ENCODE measurements at places on chromosomes 3 and 15. TPM values are rescaled to one million over a fixed set of nuclear protein-coding genes. Genes with fewer than 3 reads are reported as not detected.

DNA sequence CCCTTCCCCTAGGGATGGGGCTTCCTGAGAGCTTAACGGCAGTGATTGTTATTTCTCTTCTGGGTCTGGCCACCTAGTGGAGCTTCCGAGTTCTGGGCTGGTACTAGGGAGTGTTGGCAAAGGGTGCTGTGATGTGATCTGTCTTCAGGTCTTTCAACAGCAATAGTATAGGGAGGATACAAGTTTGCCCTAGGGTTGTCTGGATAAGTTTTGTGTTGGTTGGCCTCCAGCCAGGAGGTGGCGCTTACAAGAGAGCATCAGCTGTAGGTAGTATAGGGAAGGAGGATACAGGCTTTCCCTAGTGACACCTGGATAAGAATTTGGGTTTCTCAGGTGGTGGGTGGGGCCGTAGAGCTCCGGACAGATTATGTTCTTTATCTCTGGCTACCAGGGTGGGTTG is 19.2 kb upstream of the CPOX start:
- DNase-seq, result no peak

Gene LYZL4
- not detected for polyA plus RNA-seq

Gene GOLGA6D
- polyA plus RNA-seq, result 0.33 TPM

Gene CLDN18
- 142 TPM for polyA plus RNA-seq

Gene CAND2
- 10.6 TPM for polyA plus RNA-seq

GRCh38 chr3:144810160-144810559 is 838.5 kb downstream of the DIPK2A start:
- no peak for DNase-seq

- no peak for DNase-seq
Measured at GRCh38 chr3:12479919-12480427, 4.3 kb upstream of the TSEN2 start.

Gene CEP97
- polyA plus RNA-seq, result 10.3 TPM

Gene LMAN1L
- polyA plus RNA-seq, result not detected

- DNase-seq, result peak; percentile 38
Measured at GRCh38 chr15:76566276-76566675, 229.7 kb downstream of the ISL2 start.

DNA sequence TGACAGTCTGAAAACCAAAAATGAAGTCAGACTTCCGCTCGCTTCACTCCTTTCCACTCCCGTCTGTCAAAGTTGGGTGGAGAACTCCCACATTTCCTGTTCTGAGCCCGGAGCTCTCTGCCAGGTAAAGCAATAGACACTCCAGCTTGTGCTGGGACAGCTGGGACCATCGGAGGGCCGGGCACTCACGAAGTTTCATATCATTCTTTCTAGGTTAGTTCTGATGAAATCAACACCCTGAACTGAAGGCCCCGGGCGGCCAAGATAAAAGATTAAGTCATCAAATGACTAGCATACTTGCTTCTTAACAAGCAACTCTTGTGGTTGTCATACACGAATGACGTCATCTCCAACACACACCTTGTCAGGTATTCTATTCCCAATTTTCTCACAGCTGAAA is 42.1 kb downstream of the MAGI1 start:
- DNase-seq, result peak; percentile 26

Gene BFSP2
- not detected for polyA plus RNA-seq

Gene TBCCD1
- polyA plus RNA-seq, result 16.7 TPM

Gene BCHE
- 57.9 TPM for polyA plus RNA-seq

GRCh38 chr3:6189384-6189783 is 671.5 kb upstream of the GRM7 start:
- no peak for DNase-seq

Gene ALS2CL
- 11.2 TPM for polyA plus RNA-seq
